ENCODE measurements at places on chromosomes 16 and 17. TPM values are rescaled to one million over a fixed set of nuclear protein-coding genes. Genes with fewer than 3 reads are reported as not detected.

CMTM2 gene
- total RNA-seq: not detected

GLIS2 gene
- total RNA-seq: 1.7 TPM

DNA sequence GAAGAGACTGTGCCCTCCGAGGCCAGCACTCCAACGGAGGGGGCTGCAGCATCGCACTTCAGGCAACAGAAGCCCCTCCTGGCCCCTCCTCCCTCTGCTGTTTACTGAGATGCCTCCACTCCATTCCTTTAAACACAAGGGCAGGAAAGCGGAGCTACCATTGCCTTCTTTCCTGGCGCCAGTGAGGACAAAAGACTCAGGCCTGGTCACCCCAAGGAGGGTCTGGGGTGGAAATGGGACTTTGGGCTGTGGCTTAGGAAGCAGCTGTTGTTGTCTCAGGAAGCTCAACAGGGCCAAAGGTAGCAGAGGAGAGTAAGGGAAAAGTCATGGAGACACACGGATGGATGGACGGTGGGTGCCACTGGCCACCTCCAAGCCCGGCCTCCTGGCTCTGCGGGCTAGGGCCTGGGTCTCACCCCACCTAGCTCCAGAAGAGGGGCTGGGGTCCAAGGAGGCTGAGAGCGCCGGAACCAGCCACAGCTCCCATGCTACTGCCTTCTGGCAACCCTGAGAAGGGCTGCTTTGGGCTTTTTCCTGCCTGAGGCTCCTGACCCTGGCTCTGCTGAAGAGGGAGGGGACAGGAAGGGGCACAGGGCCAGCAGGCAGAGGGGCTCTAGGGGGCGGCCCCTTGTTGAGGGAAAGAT lies 11.1 kb downstream of the CD300LG start:
- no peak for DNase-seq

DNA sequence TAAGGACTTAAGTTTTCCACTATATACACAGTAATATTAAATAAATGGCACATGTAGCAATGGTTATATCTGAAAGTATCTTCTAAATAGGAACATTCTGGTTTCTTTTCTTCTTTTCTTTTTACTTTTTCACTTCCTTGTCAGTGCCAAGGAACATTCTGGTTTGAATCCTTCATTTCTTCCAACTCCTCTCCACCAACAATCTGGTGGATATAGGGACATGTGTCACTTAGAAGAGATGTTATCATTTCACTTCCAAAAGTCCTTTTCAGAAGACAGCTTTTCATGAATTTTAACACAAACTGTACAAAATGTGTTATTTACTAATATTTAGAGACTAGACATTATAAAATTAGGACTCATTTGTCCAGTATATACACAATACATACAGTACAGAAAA lies 7.9 kb upstream of the GOT2 start:
- DNase-seq: no peak

GRCh38 chr17:43907998-43908721 lies 824 bp upstream of the MPP2 start:
- DNase-seq: no peak

TBC1D3C gene
- not detected for total RNA-seq

DNA sequence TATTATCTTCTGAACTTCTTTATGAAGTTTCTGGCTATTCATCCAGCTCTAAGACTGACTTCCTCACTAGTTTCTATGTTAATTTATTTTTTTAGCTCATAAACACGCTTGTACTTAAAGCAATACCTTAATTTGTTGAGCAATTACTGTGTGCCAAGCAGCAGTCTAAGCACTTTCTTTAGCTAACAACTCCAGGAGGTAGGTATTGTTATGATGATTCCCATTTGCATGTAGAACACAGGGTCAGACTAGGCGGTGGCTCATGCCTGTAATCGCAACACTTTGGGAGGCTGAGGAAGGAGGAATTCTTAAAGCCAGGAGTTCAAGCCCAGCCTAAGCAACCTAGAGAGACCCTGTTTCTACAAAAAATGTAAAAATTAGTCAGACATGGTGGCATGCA lies 19.8 kb downstream of the DNAH3 start:
- no peak for DNase-seq

TK1 gene
- 57.7 TPM for total RNA-seq

MT1H gene
- total RNA-seq: not detected

DNA sequence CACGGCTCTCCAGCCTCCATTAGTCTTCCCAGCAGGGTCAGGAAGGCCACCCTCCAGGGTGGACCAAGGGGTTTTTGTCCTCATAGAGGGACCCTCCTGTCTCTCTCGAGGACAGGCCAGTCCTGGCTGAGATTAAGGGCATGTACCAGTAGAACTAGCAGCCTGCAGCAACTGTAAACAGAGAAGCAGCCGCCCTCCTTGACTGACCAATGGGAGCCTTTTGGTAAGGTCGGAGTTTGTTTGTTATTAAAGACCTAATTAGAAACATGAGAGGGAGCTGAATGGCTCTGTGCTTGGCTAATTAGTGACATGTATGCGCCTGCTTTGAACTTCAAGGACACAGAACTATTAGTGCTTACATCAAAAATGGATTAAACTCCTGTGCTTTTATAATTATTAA lies 80.0 kb downstream of the CCDC182 start:
- DNase-seq: no peak

HAP1 gene
- total RNA-seq: 0.94 TPM

- DNase-seq: no peak
Observed at GRCh38 chr17:50681263-50682200, 26.2 kb downstream of the ANKRD40 start.

DNA sequence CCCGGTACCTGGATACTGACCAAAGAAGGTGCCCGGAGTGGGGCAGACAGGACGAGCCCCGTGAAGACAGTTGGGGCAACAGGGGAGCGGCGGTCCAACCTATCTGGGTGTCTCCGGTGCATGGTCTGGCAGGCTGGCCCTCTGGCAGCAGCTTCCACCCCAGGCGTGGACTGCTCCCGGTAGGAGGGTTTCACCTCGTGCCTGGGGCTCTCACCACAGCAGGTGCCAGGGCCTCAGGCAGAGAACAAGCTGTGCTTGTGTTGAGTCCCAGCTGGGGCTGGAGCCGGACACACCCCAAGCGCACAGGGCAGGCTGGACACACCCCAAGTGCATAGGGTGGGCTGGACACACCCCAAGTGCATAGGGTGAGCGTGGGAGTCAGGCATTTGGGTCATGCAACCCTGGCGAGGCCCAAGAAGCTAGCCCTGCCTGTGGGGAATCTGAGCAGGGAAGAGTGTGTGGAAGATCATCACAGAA lies 1.5 kb upstream of the FBXL16 start:
- no peak for DNase-seq

- no peak for DNase-seq
Observed at GRCh38 chr17:15918261-15918660, 26.7 kb upstream of the ADORA2B start.

DNA sequence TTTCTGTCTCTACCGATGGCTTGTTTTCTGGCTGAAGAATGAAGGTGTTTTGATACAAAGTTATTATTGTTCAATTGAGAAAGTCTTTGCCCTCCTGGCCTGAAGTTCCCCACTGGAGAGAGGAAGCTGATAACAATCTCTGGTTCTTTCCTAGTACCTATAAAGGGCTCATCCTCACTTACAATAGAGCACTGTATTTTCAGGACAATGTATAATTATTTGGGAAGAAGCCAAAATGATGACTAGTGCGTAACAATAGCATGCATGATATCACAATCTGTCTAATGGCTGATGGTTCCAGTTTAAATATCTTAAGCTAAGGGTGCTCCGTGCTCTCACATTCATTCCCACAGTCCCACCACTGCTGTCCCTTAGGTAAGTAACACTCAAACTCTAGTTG lies 230.7 kb downstream of the IRX3 start:
- no peak for DNase-seq

HSD17B1 gene
- 3.6 TPM for total RNA-seq

TP53TG3C gene
- total RNA-seq: not detected

DNA sequence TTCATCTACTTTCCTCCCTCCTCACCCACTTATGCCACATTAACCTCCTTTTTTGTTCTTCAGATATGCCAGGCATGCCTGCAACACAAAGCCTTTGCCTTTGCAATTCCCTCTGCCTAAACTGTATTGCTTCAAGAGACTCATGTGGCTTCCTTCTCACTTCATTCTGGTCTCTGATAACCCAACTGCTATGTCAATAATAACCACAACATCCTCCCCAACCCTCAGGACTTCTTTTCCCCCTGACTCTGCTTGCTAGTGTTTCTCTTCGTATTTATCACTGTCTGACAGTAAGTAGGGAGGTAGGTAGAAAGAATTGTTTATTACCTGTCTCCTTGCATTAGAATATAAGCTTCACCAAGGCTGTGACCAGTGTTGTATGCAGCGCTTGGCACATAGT lies 22.4 kb downstream of the RBL2 start:
- no peak for DNase-seq

PIGL gene
- 62.4 TPM for total RNA-seq

MYOCD gene
- 3.8 TPM for total RNA-seq

KCTD11 gene
- 18.5 TPM for total RNA-seq

DNA sequence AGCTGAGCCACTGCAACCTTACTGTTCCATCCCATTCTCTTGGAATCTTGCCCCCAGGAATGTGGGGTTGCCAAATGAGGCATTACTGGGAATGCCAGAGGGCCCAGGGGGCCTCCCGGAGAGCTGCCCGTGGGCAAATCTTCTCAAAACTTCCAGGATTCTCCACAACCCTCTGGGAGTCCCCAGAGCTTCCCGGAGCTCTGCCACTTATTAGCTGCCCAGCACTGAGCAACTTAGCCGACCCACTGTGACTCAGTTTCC lies 306.0 kb downstream of the FOXL1 start:
- DNase-seq: no peak

RHBDF2 gene
- total RNA-seq: 38.5 TPM

GRCh38 chr17:45177563-45177962 lies 15.9 kb downstream of the HEXIM2 start:
- no peak for DNase-seq

GRCh38 chr17:57663326-57664070 lies 81.6 kb downstream of the CCDC182 start:
- DNase-seq: no peak

- DNase-seq: no peak
Observed at GRCh38 chr17:83042522-83043158, 36.8 kb upstream of the METRNL start.

DNA sequence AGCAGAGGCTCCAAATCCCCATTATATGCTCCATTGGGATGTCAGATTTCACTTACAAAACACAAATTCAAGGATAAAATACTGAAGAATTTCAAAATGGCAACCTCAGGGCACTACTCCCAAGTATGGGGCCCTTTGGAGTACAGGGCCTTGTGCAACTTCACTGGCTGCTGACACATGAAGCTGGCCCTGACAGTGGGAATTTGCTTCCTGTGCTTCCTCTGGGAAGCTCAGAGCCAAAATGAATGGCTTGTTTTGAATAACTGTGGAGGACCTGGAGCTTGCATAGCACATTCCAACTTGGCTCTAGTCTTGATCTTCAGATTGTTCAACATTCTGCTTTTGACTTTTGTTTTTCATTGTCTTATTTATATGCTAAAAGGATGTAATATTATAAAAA lies 52.3 kb upstream of the HNF1B start:
- DNase-seq: no peak

C16orf96 gene
- not detected for total RNA-seq

DNA sequence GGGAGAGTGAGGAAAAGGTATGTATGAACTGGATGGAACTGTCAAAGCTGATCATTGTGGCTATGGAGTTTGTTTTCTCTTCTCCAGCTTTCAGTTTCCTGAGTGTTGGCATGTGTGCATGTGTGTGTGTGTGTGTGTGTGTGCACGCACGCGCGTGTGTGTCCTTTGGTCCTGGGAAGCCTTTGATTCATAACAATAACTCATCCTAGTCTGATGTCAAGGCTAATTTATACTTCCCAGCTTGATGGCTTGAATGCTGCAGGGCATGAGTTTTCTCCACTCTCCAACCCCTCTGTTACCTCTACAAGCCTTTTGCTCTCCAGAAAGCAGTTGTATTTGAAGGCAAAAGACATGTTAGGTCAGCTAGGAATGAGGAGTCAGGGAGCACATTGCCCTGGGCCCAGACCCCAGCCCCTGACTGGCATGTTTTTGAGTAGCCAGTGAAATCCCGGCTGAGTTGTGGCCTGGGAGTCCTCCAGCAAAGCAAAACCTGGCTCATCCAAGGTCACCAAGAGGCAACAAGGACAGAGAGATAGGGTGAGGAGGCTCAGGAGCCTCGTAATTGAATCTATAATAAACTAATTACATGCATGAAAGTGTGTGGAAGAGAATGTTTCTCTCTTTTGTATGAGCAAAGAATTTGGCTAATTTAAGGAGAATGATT lies 8.9 kb upstream of the CDC42EP4 start:
- no peak for DNase-seq

DNA sequence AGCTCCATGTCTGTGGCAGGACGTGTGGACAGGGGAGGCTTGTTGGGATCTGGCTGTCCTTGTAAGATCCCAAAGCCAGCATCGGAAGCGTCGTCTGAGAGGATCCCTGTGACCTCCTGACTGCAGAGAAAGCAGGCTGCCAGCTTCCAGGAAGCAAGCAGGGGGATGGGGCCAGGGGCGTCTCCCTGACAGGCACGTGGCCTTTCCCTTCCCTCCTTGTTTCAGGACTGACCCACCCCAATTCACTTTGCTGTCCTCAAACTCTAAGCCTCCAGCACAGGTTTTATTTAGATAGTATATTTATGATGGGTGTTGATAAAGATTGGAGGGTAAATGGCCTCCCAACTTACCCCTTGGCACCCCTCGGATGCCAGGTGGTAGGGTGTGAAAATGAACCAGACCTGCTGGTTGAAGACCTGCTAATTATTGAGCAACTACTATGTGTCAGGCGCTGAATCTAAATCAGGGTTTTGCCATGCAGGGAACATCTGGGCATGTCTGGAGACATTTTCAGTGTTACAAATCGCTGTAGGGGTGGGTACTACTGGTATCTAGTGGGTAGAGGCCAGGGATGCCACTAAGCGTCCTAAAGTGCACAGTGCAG lies 24.5 kb downstream of the SOCS1 start:
- DNase-seq: no peak

DNA sequence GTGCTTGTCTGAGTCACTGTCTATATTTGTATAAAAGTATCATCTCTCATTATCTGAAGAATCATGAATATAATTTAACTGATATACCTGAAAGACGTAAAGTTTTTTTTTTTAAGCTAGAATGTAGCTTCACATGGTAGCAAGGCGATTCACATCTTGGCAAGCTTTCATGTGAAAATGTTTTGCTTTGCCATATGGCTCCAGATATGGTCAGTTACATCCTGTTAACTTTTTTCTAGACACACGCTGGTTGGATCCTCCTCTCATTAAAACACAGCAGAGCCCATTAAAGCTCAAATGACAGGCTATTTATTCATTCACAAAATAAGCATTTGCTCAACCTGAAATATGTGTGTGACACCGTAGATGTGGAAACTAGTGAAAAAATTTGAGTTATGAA lies 412.8 kb downstream of the KIF2B start:
- no peak for DNase-seq

DNA sequence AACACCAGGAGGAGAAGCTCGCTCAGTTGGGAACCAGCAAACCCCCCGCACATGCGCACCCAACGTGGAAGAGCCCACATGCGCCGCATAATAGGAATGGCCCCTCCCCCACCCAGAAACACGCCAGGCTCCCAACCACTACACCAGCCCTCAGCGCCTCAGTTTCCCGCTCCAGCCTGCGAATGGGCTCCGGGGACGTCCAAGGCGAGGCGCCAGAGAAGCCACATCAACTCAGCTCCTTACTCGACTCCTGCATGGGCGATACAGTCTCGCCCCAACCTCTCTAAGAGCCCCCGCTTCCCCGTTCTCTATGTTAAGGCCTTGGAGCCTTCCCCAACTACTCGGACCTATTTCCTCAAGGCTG lies 504 bp downstream of the SRSF1 start:
- no peak for DNase-seq

GRCh38 chr17:63278728-63279442 lies 167.2 kb downstream of the CYB561 start:
- DNase-seq: no peak

CDH15 gene
- not detected for total RNA-seq
